Mammary microvascular endothelial cell (primary cell): ENCODE measurements at places on chromosomes 12 and 14. TPM values are rescaled to one million over a fixed set of nuclear protein-coding genes. Genes with fewer than 3 reads are reported as not detected.

Gene C3AR1
- total RNA-seq = 0.20 and 0.30 TPM in 2 replicates

Gene CCDC177
- not detected in 2 replicates for total RNA-seq

Gene ACOT4
- 0.80 and 1.4 TPM in 2 replicates for total RNA-seq

Gene PTHLH
- 0.94 TPM in 1 of 2 replicates, not detected in the other for total RNA-seq

Gene CCDC197
- not detected in 2 replicates for total RNA-seq

Gene CYP27B1
- total RNA-seq = 0.53 and 1.6 TPM in 2 replicates

Gene UNC79
- total RNA-seq = not detected in 2 replicates

Gene PRKD1
- 7.8 and 8.9 TPM in 2 replicates for total RNA-seq

Gene TSPAN19
- not detected in 2 replicates for total RNA-seq

Gene IRAK3
- total RNA-seq = 5.1 and 5.4 TPM in 2 replicates

Gene KLHDC1
- total RNA-seq = 0.84 and 1.00 TPM in 2 replicates

Gene SLC7A7
- 12.2 and 12.6 TPM in 2 replicates for total RNA-seq

Gene PLEKHG7
- total RNA-seq = not detected in 2 replicates

Gene LIN7A
- total RNA-seq = 0.05 and 0.07 TPM in 2 replicates
